SHP77 treated with DMSO at 0.1 percent for 48 hours (cell line): ENCODE measurements at places on chromosomes 12 and 14.

GRCh38 chr14:99576304-99576703, 27.7 kb downstream of the CCDC85C start:
- DNase-seq, result no peak

DNA sequence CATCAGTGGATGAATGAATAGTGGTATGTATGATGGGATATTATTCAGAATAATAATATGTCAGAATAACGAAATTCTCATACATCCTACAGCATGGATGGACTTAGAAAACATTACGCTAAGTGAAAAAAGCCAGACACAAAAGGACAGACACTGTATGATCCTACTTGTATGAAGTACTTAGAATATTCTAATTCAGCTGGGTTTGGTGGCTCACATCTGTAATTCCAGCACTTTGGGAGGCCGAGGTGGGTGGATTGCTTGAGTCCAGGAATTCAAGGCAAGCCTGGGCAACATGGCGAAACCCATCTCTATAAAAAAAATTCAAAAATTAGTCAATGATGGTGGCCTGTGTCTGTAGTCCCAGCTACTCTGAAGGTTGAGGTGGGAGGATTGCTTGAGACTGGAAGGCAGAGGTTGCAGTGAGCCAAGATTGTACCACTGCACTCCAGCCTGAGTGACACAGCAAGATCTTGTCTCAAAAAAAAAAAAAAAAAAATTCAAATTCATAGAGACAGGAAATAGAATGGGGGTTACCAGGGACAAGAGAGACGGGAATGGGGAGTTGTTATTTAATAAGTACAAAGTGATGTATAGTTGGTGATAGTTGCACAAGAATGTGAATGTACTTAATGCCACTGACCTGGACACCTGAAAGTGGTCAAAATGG, 132.3 kb downstream of the CHST11 start:
- no peak for DNase-seq

DNA sequence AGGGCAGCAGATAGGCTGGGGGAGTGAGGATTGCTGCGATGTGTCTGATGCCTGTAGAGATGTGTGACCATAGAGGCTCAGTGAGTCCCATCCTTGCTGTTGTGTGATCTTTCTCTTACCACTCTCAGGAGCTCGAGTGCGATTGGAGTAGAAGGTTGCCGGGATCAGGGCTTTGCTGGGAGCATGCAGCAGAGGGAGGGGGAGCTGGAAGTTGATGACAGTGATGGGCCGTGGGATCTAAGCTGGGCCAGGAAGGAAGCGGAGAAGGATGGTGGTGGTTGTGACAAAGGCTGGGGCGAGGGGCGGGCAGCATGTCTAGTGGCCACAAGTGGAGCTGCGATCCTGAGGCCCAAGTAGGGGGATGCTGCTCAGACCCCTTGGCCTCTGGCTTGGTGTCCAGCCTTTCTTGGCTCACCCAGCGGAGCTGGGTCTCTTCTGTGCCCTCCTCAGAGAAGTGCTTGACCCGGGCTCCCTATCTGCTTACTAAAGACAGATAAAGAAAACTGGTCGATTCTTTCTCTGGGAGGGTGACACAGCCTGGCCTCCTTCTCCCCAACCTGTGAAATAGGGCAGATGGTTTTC, 66.2 kb downstream of the PRMT8 start:
- no peak for DNase-seq

DNA sequence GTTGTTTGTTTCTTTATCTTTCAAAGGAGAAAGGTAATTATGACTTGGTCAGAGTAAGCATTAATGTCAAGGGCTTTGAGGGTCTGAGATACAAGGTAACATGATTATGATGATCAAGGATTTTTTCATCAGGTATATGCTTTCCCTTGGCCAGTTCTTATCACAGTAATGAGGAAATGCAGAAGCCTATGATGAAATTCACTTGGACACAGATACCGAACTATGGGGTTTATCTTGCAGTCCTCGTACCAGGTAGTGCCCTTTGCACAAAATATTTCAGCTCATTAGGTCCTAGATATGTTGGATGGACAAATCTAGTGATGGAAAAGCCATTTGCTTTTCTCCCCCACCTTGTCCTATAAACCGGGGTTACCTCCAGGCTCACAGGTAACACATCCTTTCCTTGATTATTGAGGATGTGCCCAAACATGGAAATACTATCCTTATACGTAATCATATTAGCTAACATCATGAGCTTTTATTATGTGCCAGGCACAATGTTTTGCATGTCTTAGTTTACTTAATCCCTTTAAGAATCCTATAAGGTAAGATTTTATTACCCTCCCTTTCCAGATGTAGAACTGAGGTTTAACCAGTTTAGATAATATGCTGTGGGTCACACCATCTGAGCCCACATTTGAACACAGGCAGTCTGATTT, 7.0 kb upstream of the RASSF3 start:
- no peak for DNase-seq

DNA sequence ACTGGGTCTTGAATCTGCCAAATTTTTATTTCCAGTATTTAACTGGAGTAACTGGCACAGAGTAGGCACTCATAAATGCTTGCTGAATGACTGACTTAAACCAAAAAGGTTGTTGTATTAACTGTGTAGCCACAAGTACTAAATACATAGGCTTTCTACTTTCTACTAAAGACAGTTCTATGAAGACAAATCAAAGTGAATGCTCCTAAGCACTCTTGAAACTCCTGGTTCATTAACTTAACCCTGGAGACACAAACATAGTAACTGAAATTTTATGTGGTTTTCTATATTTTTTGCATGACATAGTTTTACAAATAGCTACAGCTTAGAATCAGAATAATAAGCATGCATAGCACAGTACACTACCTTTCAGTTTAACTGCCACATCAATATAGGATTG, 70.4 kb downstream of the TXNDC16 start:
- DNase-seq, result no peak

GRCh38 chr12:92927055-92927435, 2.0 kb downstream of the EEA1 start:
- DNase-seq, result no peak
